ENCODE measurements at places on chromosomes 3 and 15. TPM values are rescaled to one million over a fixed set of nuclear protein-coding genes. Genes with fewer than 3 reads are reported as not detected.

RBMS3 gene
- 13.6 TPM for total RNA-seq

ALDH1A2 gene
- 0.84 TPM for total RNA-seq

PP2D1 gene
- not detected for total RNA-seq

SMCO1 gene
- total RNA-seq, result 0.34 TPM

RAB43 gene
- total RNA-seq, result 12.9 TPM

FBXO40 gene
- total RNA-seq, result not detected

LDHAL6B gene
- total RNA-seq, result not detected

PYGO1 gene
- total RNA-seq, result 5.9 TPM

CAMK2N2 gene
- total RNA-seq, result not detected

PARP3 gene
- 12.5 TPM for total RNA-seq

ZIC4 gene
- not detected for total RNA-seq

SLC38A3 gene
- not detected for total RNA-seq

UNC45A gene
- total RNA-seq, result 52.5 TPM

ARGFX gene
- not detected for total RNA-seq

CLSTN2 gene
- total RNA-seq, result 0.15 TPM

CPOX gene
- total RNA-seq, result 24.5 TPM

RPUSD3 gene
- 51.3 TPM for total RNA-seq

GOLGA8Q gene
- total RNA-seq, result not detected

ARL14 gene
- total RNA-seq, result not detected

LNP1 gene
- total RNA-seq, result 3.2 TPM

SRGAP3 gene
- 1.2 TPM for total RNA-seq

PDE12 gene
- total RNA-seq, result 15.1 TPM

All from bronchus fibroblast of lung (primary cell).